ENCODE measurements at places on chromosomes 1 and 21. TPM values are rescaled to one million over a fixed set of nuclear protein-coding genes. Genes with fewer than 3 reads are reported as not detected.

The TEDDM1 gene
- total RNA-seq = not detected

The S100A2 gene
- total RNA-seq = 71.6 TPM

The SYT14 gene
- 1.2 TPM for total RNA-seq

The OXCT2 gene
- total RNA-seq = 2.4 TPM

The FHL3 gene
- 23.4 TPM for total RNA-seq

The SPRR2F gene
- total RNA-seq = not detected

The SEC22B gene
- total RNA-seq = 43.6 TPM

The UBL4B gene
- 0.20 TPM for total RNA-seq

The IL10 gene
- 1.4 TPM for total RNA-seq

Measured in skin of body (tissue), 3 donors.